ENCODE measurements at places on chromosomes 2 and 18.
A peak's percentile ranks its signal among the peaks of the same experiment; 100 is the strongest.

GRCh38 chr2:23436346-23437098, 51.5 kb downstream of the KLHL29 start:
- peak; percentile 30 for DNase-seq

GRCh38 chr2:64453770-64454385, at the start of gene LGALSL:
TSS of gene LGALSL (plus strand) at chr2:64454162. CDS start at chr2:64454546, 384 bp downstream.
- DNase-seq, result no peak

DNA sequence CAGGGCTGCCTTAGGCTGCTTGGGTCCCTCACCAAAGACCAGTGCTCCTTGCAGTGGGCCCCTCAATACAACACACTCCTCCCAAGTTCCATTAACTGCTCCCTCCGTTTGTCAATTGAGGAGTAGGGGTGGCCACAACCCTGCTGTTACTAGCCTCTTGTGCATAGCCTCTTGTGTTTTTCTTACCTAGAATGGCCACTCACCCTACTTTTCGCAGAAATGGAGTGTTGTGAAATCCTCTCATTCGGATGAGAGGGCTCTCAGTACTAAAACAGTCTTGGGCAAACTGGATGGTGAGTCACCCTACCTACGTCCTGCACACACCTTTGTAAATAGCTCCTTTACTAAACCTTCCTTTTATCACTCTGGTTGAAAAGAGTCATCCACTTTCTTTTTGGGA, 253.9 kb downstream of the OSR1 start:
- DNase-seq, result no peak

DNA sequence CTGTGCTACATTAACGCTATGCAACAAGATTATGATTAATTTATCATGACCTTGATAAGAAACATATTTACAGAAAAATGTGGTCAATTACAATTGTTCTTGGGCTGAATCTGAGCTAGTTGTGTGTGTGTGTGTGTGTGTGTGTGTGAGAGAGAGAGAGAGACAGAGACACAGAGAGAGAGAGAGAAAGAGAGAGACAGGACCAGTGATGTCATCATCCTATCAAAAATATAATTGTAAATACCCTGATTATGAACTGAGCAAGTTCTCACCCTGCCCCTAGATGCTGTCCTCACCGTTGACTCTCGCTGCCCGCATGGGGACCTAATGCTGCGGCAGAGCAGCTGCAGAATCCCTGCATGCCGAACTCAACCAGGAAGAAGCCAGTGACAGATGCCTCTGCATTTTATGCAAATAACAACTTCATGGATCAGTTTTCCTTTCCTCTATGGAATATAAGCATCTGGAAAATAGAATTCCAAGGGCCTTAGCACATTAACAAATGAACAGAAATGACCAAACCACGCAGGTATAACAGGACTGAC, 512.5 kb downstream of the PLCL1 start:
- DNase-seq, result no peak
